ENCODE measurements at places on chromosomes 16 and 17.
A peak's percentile ranks its signal among the peaks of the same experiment; 100 is the strongest.

DNA sequence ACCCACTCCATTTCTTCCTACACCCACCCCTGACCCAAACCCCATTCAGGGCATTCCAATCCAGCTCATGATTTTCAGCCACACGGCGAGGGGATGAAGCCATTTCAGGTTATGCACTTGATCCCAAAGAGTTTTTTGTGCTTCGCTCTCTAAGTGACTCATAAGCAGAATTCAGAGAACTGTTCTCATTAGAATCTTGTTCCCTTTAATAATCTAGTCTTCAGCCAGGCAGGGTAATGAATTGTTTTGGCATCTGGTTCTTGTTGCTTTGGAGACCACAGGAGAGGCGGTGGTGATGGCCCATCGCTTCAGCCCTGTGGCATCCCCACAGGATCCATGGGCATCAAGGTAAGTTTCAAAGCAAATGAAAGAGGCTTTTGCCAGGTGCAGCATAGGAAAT lies 4.8 kb upstream of the KRT31 start:
- DNase-seq: no peak

DNA sequence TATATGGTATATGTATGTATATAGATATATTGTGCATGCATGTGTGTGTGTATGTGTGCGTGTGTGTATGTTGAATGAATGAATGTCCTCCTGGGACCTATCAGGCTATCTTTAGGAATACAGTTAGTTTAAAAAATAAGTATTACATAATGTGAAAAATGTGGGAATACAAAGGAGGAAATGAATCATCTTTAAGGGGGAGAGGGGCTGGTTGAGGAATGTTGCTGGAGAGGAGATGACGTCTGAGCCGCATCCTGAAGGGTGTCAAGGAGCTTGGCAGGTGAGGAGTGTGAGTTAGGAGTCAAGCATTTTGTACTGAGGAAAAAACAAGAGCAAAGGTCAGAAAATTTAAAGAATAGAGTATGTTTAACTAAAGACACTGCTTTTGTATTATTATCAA lies 62.4 kb upstream of the NLK start:
- DNase-seq: no peak

DNA sequence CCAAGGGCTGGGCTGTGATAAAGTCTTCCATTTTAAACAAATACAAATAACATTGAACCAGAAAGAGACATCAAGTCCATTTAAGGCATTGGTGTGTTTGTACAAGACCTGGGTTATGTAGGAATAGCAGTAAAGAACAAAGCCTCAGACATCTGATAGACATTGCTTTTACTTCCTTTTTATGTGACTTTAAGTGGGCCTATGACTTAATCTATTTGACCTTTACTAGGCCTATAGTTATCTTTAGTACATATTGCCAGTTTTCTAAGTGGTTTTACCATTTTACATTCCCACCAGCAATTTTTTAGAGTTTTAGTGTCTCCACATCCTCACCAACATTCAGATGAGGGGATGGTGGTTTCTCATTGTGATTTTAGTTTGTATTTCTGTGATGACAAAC lies 298.8 kb downstream of the ZFHX3 start:
- DNase-seq: no peak

DNA sequence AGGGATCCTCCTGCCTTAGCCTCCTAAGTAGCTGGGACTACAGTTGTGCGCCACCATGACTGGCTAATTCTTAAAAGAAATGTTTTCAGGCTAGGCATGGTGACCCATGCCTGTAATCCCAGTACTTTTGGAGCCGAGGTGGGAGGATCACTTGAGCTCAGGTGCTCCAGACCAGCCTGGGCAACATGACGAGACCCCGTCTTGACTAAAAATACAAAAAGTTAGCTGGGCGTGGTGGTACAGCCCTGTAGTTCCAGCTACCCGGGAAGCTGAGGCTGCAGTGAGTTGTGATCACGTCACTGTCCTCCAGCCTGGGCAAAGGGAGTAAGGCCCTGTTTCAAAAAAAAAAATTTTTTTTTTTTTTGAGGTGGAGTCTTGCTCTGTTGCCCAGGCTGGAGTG lies 173.1 kb downstream of the SEC14L1 start:
- DNase-seq: no peak

DNA sequence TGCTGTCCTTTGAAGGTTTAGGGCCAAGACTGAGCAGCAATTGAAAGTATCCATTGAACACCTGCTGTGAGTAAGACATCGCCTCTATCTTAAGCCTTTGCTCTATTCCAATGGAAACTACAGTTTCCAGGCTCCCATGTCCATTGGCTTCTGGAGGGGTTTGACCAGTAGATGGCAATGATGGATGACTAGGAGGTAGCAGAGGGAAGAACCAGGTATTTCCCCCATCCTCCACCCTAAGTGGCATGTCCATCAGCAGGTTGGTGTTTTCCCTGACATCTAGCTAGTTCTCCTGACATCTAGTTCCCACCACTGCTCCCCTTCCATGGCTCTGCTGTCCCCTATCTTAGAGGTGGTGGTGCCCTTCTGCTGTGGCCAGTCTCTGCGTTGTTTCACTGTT lies 58.7 kb downstream of the CENPV start:
- DNase-seq: no peak

- DNase-seq: peak; percentile 3
Measured at GRCh38 chr16:84703681-84704080, 3.9 kb downstream of the USP10 start.

- no peak for DNase-seq
Measured at GRCh38 chr16:75754141-75754540, 27.9 kb upstream of the CPHXL start.

GRCh38 chr16:87535855-87536794 lies 43.3 kb upstream of the ZCCHC14 start:
- DNase-seq: no peak

DNA sequence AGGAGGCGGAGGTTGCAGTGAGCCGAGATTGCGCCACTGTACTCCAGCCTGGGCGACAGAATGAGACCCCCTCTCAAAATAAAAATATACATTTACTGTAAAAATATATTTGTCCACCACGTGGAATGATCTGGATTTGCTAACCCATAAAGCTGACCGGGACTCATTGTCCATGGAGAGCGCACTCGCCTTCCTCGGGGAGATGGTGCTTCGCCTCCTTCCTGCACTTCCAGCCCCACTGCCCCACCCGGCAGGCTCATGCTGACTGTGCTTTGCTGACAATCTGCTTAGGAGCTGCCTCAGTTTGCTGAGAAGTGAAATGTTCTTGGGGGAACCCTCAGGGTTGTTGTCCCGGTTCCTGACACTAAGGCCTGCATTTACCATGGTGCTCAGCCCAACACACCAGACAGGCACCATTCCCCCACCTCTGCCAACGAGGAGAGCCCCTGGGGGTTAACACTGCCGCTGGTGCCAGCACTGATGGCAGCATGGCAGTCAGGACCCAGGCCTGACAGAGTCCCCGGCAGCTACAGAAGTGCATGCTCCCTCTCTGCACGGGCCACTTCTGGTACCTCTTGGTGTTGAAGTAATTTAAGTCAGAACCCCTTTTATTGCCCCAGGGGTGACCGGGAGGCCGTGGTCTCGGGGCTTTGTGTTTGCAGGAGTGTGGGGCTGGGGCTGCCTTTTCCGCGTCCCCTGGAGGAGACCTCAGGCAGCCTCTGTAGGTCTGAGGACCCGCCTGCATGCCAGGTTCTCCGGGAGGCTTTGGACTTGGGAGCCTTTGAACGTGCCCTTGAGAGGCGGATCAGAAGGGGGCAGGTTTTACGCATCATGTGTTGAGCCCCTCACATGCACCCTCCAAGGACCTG lies 2.5 kb downstream of the NUBP2 start:
- DNase-seq: no peak

GRCh38 chr17:19755821-19756510 lies 7.9 kb upstream of the ALDH3A1 start:
- DNase-seq: no peak

DNA sequence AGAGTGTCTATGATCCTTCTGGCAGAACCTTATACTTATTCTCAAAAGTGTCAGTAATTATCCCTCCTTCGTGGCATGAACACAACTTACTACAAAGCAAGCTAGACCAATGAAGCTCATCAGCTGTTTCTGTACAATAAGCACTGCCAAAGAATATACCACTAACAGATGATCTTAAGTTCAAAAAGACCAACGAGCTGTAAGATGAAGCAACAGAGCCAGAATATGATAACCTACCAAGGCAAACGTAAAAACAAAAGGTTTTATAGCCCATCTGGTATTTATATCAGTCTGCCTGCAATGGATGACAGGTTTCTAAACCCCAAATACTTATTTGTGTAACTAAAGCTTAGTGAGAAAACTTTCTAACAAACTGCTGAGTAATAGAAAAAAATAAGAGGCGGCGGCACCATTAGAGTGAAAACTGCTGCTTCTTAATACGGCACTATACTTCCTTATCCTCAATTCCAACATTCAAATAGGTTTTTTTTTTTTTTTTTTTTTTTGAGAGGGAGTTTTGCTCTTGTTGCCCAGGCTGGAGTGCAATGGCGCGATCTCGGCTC lies 22.1 kb downstream of the NME2 start:
- no peak for DNase-seq

GRCh38 chr16:65950211-65950610 lies 416.3 kb upstream of the CDH5 start:
- no peak for DNase-seq

GRCh38 chr17:81417879-81418709 lies 22.8 kb downstream of the BAHCC1 start:
- no peak for DNase-seq

GRCh38 chr16:81787659-81788058 lies 8.6 kb downstream of the PLCG2 start:
- DNase-seq: no peak

GRCh38 chr16:50244504-50245416 lies 21.6 kb upstream of the ADCY7 start:
- no peak for DNase-seq

DNA sequence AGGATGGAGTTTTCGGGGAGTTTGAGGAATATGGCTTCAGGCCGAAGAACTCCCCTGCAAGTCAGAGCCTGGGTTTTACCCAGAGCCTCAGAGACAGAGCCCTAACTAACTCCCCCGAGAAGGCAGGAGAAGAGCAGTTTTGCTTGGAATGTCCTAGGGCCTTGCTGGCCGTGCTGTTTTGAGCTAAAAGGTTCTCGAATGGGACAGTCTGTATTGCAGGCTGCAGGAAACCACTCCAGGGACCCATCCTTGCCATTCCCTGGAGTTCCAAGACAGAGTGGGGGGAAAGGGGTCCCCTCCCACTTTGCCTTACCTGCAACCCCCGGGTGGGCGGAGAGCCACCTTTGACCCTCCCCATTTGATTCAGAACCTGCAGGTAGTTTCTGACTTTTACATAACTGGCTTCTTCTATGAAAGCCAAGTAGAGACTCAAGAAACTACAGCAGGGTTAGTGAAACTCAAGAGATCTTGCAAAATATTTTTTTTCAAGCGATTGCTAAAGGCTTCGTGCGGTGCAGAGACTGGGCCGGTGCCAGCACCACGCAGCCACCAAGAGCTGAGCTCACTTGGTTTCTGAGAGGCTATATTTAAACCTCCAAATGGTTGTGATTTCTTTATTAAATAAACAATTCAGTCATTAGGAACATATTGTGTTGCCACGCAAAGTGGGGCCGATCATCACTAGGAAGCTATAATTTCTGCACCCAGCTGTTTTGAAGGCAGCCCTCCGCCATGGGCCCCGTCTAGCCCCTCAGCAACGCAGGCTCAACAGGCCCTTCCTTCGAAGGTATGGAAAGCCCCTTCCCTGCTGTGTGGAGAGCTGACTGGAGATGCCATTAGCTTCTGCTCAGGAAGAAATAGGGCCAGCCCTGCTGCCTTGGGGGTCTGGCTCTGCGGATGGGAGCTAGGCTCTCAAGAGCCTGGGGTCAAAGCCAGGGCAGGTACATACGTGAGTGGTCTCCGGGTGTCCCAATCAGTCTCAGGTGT lies 223.0 kb downstream of the NTN1 start:
- no peak for DNase-seq
